Stimulated activated CD8-positive, alpha-beta memory T cell treated with anti-CD3 and anti-CD28 coated beads, Interleukin-15, amount 100 ng/mL, for 24 hours (primary cell): ENCODE measurements at places on chromosomes 3 and 15.

- no peak for DNase-seq
Measured at GRCh38 chr15:73455876-73456275, 12.9 kb downstream of the REC114 start.

GRCh38 chr3:183158551-183159006 lies 4.0 kb downstream of the LAMP3 start:
- DNase-seq, result no peak

- DNase-seq, result no peak
Measured at GRCh38 chr3:67648229-67648628, 6.2 kb downstream of the SUCLG2 start.

DNA sequence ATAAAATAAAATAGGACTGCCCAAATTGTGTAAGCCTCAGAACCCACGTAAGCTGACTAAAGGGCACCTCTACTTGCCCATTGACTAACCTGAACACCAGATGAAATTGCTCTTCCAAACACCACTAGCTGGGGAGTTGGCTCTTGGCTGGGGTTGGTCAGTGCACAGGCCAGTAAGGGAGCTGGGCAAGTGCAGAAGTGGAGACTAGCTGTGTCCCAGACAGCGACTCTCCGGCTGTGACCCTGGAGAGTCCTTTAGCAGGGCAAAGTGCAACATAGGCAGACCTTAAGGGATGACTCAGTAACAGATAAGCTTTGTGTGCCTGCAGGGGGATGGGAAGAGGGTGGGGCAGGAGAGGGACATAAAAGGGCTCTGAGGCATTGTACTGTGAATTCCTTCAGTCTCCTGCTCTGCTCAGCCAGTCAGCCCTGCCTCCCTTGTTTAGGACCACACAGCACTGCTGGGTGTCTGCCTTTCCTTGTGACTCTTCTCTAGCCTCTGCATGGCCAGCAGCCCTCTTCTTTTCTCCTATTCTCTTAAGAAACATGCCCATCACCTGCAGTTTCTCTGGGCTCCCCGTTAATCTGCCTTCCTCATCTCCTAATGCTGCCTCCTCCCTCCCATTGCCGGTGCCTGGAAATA lies 13.2 kb downstream of the NR1I2 start:
- no peak for DNase-seq

GRCh38 chr15:60371175-60372051 lies 26.4 kb downstream of the ANXA2 start:
- DNase-seq, result no peak

GRCh38 chr3:140540262-140540661 lies 137.6 kb upstream of the TRIM42 start:
- no peak for DNase-seq

DNA sequence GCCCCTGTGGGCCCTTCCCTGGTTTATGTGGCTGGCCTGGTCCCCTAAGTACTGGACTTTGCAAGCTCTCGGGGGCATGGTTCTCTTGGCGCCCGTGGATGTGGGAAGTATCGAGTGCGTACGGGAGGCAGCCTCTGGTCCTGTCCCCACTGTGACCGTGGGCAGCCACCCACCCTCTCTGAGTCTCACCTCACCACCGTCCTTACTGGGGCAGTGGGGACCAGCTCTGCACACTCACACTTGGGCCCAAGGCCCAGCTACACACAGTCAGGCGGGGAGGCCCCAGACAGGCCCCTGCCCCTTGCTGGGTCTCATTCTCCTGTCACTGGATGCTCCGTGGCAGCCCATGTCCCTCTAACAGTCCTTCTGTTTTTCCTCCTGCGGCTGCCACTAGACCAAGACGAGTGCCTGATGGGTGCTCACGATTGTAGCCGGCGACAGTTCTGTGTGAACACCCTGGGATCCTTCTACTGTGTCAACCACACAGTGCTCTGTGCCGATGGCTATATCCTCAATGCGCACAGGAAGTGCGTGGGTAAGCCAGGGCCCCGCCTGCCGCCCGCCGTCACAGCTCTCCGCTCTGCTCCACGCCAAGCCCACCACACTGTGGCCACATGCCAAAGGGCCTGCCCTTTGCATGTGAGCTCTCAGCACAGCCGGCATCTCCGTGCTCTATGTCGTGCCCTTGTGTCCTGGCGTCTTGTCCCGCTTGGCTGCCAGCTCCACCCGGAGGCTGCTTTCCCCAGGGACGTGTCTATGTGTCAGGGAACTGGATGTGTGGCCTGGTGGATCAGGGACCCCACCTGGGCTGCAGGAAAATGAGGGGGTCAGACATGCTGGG lies 72.7 kb downstream of the FBLN2 start:
- peak; percentile 9 for DNase-seq

DNA sequence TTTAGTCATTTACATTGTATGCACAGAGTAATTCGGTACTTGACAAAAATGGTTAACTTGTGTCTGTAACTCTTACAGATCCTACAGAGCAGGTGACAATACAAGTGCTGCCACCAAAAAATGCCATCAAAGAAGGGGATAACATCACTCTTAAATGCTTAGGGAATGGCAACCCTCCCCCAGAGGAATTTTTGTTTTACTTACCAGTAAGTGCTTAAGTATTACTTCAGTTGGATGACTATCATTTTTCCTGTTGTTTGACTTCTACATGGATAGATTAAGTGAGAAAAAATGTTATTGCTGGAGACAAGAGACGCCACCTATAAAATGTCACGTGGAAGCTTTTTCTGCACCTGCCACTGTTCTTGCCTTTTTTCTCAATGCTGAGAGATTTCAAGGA lies 173.2 kb downstream of the ALCAM start:
- DNase-seq, result no peak

GRCh38 chr3:134918441-134918840 lies 123.4 kb downstream of the EPHB1 start:
- DNase-seq, result no peak

- DNase-seq, result no peak
Measured at GRCh38 chr3:168417016-168417415, 321.3 kb upstream of the GOLIM4 start.

DNA sequence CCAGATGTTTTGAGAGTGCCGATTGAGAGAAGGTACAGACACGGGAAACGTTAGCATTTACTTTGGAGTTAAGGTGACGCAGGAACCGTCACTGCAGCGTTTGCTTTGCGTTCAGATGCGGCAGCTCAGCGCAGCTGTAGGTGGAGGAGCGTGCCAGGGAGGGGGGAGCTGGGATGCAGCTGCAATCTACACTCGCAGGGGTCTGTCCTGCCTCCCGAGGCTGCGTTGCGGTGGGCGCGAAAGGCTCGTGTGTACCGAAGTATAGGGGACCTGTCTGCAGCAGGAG lies 425 bp upstream of the FYTTD1 start:
- DNase-seq, result peak; percentile 13

DNA sequence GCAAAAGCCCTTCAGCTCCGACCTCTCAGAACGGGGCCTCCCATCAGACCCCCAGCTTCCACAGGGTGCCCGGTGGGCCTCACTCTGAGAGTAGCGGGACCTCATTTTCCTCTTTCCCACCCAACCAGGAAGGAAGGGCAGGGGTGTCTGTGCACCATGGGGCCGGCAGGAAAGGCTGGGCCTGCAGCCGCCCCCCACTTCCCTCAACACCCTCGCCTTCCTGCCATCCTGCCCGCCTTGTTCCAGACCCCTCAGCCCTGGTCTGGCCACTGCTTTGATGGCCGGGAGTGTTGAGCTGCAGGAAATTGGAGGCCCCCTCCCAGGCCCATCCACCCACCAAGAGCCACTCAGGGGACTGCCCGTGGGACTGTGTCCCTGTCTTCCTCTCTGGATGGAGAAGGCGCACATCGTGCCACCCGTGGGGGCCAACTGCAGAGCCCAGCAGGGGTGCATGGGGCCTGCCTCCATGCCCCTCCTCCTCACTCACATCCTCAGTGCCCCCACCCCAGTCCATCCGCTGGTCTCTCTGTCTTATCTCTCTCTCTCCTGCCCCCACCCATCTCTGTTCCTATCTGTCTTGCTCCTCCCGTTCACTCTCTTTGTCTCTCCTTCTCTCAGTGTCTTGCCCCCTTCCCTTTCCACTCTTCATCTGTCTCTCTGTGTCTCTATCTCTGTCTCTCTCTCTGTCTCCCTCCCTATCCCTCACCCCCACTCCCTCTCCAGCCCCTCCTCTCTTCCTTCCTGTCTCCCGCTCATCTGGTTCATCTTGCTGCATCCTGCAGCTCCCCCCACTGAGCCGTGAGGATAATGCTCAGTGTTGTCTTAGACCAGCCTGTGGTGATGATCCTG lies 1.8 kb upstream of the PLXND1 start:
- no peak for DNase-seq

DNA sequence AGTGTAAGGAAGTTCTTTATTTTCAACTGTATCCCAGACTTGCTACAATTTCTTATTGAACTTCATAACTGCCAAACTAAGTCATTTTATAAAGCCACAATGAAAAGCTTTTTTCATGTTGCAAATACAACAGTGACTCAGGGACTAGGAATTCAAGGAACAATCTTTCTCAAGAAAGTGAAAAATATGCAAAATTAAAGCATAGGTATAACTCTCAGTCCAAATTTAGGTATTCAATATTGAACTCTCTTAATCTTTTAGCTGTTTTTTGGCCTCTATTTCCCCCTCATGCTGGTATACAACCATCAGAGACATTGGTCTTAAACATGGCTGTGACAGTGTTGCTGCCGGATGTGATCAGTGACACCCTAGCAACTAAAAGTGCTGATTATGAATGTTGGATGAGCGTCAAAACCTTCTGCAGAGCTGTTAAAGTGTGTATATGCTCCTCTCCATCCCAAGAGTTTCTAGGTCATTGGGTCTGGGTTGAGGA lies 476.9 kb downstream of the ZNF385D start:
- DNase-seq, result no peak

DNA sequence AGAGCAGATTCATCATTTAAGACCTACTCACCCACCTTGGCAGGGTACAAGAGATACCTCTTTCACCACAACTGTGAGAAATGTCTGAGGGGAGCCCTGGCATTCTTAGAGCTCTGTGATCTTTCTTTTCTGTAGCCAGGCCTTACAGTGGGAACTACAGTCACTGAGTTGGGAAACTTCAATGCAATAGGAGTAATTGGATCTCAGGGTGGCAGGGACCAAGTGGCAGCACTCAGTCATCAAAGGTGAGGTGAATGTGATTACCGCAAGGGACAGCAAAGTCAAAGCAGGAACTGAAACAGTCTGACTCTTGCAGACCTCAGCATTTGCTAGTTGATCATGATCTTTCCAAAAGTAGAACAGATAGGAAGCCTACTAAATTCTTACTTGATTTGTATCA lies 7.2 kb upstream of the MCF2L2 start:
- DNase-seq, result no peak

- DNase-seq, result no peak
Measured at GRCh38 chr3:54222316-54222715, 100.0 kb downstream of the CACNA2D3 start.

- no peak for DNase-seq
Measured at GRCh38 chr3:53583161-53583690, 88.8 kb downstream of the CACNA1D start.

GRCh38 chr3:137946356-137946973 lies 63.5 kb upstream of the CLDN18 start:
- no peak for DNase-seq

DNA sequence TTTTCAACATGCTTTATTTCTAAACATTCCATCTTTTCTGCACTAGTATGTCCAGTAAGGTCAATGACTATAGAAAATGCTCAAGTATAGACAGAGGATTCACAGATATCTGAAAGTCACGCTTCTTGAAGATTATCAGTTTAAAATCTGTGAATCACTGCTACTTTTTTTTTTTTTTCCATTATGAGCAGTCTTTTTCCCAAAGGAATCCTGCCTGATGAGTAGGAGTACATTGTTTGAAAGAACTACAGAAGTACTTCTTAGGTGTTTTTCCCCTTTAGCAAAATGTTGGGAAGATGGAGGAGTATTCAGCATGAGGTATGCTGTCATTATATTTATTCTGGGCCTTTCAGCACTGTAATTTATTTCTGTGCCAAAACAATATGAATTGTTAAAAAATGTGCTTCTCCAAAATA lies 266.2 kb downstream of the NLGN1 start:
- DNase-seq, result no peak

GRCh38 chr3:50028346-50028745 lies 60.4 kb upstream of the RBM5 start:
- no peak for DNase-seq

- no peak for DNase-seq
Measured at GRCh38 chr3:45078910-45079522, 52.9 kb downstream of the CLEC3B start.

GRCh38 chr3:149371001-149371722 lies 6.3 kb downstream of the TM4SF1 start:
- DNase-seq, result no peak

DNA sequence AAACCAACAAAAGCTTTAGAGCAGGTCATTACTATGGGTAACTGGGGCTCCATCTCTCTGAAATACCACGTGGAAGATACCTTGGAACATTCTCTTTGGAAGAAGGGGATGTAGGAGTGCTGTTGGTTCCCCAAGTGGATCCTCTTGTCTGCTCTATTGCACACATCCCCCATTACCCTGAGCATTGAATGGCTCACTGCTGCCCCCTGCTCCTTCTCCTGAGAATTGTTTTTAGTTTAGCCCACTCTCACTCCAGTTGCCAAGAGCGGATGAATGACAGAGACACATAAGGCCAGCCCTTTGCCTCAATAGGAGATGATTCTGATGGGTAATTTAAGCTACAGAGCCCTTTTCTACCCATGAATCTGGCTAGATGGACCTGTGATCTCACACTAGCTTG lies 135.6 kb upstream of the SUCLG2 start:
- peak; percentile 19 for DNase-seq

GRCh38 chr3:14587740-14588360 lies 47.7 kb upstream of the GRIP2 start:
- no peak for DNase-seq

DNA sequence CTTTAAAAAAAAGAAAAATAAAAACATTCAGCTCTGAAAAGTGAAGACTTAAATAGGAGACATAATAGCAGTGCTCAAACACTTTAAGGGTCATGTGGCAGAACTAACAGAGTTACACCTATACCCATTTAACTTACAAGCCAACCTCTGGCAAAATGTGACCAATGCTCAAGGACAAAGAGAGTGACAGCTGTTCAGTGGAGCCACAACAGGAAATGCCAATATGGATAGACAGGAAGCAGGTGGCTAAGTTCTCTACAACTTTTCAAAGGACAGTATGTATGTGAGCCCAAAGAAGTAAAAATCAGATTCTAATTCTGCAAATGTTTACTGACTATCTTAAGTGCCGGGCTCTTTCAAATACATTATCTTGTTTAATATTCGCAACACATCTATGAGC lies 3.4 kb downstream of the TMCC1 start:
- no peak for DNase-seq

- DNase-seq, result no peak
Measured at GRCh38 chr15:73927003-73927475, 777 bp downstream of the LOXL1 start.

DNA sequence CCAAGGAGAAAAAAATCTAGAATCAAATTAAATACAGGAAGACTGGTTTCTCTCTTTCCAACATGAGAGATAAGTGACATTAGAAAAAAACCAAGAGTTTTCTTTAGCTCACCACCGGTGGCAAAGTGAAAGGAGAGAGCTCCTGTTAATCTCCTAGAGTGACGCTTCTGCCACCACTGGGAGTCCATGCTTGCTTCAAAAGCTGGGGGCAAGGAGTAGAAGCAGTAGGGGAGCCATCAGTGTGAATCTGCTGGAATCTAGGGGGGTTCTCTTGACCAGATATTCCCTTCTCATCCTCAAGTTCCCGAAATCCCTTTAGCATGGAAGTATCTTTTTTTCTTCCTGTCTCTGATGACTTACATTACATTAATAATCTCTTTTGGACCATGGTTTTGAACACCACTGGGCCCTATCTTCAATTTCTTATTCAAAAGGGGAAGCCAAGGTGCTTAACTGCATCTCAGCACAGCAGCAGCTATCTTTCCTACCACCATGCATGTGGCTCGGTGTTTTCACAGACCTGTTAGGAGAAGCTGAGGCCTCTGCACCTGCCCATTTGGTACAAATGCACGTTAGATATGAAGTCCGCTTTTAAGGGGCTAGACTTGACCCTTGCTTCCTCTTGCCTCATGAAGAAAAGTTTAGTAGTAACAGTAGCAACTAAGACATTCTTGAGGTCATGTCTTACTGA lies 6.6 kb upstream of the ICE2 start:
- DNase-seq, result no peak
